Stimulated activated CD8-positive, alpha-beta memory T cell treated with anti-CD3 and anti-CD28 coated beads, Interleukin-7, amount 100 ng/mL, for 1 hour (primary cell): ENCODE measurements at places on chromosomes 2 and 18.
A peak's percentile ranks its signal among the peaks of the same experiment; 100 is the strongest.

DNA sequence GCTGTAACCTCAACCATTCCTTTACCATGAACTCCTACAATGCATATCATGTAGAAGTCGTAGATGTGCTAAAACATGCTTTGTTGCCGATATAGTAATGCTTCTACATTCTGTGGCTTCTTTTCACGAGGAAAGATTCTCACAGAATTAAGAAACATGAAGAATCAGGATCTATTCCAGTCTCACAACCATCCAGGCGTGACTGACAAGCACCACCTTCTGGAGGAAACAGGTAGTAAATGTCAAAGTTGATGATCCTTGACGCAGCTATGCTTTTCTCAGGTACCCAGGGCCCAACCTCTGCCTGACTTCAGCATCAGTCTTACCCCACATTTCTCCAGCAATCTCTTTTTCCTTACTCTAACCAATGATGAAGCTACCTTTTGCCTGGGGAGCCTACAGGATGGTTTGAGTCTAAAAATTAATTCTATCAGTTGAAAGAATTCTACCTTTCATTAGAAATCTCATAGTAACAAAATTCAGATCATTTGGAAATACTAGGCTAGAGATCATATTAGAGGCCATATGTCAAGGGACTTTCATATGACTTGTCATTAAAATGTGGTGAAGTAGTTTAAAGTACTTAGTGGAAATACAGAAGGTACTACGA lies 123.3 kb upstream of the RND3 start:
- DNase-seq: no peak

DNA sequence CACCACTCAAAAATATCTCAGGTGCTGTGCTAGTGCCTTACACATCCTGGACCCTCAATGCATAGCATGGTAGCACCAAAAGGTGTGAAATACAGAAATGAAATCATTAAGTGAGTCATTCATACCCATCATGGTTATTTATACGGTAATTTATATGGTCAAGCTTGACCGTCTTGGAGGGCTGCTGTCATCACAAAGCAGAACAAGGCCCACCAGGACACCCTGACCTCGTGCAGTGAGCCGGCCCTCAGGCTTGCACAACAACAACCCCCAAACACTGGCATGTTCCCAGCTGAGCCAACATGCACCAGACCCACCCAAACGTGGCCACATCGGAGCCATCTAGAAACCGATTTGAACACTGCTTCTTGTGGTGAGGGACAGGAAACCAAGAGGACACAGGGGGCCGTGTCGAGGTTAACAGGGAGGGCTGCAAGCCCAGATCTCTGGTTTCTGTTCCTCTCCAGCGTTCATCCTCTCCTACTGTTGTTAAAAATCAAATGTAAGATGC lies 378.5 kb upstream of the ID2 start:
- DNase-seq: peak; percentile 46

- no peak for DNase-seq
Observed at GRCh38 chr2:19971691-19972090, 18.2 kb downstream of the WDR35 start.

GRCh38 chr2:95015261-95015912 lies 10.1 kb upstream of the MAL start:
- DNase-seq: no peak

DNA sequence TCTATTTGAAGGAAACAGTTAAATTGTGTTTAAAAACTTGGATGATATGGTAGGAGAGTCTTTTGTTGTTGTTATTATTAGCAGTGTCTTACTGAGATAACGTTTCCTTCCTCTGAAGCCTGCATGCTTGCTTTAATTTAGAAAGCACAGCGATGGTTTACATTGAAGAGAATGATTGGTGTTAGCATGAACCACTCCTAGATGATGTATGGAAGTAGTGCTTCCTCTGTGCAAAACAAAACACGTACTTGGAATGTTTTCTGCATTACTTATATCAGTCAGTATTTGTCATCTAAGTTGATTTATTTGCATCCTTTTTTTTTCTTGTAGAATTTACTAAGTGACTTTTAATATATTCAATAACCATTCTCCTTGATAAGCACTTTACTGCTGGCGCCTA lies 89.0 kb downstream of the UGGT1 start:
- DNase-seq: no peak

DNA sequence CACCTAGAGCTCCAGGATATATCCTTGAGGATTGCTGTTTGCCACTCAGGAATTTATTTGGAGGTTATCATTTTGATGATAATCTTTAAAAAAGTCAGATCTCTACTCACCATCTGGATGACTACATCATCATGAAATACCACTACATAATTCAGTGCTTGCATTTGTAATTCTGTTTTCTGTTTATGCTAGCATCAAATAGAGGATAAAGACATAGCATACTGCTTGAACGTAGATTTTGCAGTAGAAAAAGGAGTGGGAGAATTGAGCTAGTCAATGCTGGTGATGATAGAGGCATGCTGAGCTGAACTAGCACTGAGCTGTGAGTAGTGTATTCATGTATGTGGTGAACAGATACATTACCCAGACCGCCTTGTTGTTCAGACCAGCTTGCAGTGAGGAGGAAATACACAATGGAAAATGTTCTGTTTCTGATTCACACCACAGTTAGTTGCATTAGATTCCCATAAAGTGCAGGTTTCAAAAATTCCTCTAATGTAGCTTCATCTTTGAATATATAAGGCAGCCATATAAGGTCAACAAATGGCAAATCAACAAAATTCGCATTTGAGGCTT lies 68.8 kb upstream of the CDC42EP3 start:
- DNase-seq: no peak

GRCh38 chr2:153871231-153872221 lies at the start of gene GALNT13:
Gene GALNT13, plus strand, starts transcription at chr2:153871922.
- no peak for DNase-seq

GRCh38 chr2:203451689-203452088 lies 83.4 kb downstream of the RAPH1 start:
- DNase-seq: no peak

- no peak for DNase-seq
Observed at GRCh38 chr18:26056291-26056690, 34.1 kb downstream of the SS18 start.

GRCh38 chr2:205338156-205338555 lies 344.1 kb upstream of the NRP2 start:
- no peak for DNase-seq

DNA sequence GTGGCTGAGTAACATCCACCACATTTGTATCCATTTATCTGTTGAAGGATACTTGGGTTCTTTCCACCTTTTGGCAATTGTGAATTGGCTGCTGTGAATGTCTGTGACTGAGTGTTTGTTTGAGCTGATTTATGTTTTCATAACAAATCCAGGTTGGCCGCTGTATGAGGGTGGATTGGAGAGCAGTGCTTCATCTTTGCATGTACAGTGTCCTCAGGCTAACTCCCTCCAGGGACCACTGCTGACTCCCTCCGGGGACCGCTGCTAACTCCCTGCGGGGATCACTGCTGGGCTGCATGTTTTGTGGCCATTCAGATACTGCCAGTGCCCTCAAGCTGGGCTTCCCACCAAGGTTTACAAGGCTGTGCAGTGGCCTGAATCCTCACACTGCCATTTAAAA lies 10.2 kb downstream of the BOK start:
- DNase-seq: no peak

- no peak for DNase-seq
Observed at GRCh38 chr18:24078391-24078790, 60.5 kb upstream of the CABYR start.

- DNase-seq: no peak
Observed at GRCh38 chr18:11927497-11927896, 19.4 kb upstream of the MPPE1 start.

DNA sequence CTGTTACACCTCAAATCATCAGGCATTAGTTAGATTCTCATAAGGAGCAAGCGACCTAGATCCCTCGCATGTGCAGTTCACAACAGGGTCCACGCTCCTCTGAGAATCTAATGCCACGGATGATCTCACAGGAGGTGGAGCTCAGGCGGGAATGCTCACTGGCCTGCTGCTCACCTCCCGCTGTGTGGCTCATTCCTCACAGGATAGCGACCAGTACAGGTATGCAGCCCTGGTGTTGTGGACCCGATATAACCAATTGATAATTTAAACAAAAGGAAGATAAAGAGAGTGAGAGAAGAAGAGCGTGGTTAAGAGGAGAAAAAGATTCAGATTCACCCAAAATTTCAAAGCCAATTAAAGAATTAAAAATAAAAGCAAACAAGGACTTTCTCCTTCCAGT lies 20.8 kb downstream of the TLK1 start:
- no peak for DNase-seq
